M059J (cell line): ENCODE measurements at places on chromosomes 7 and 10. TPM values are rescaled to one million over a fixed set of nuclear protein-coding genes. Genes with fewer than 3 reads are reported as not detected.

CLDN12 gene
- total RNA-seq, result 37.6 and 72.8 TPM in 2 replicates

TMEM178B gene
- total RNA-seq, result 0.71 and 1.6 TPM in 2 replicates

ADAM22 gene
- 0.74 and 1.4 TPM in 2 replicates for total RNA-seq

MNX1 gene
- not detected in 2 replicates for total RNA-seq

PCDH15 gene
- not detected in 2 replicates for total RNA-seq

GPER1 gene
- 0.22 and 0.25 TPM in 2 replicates for total RNA-seq

LAMB4 gene
- 0.30 and 0.39 TPM in 2 replicates for total RNA-seq

TMEM270 gene
- total RNA-seq, result 0.17 and 0.32 TPM in 2 replicates

SEMA3A gene
- 13.6 and 20.1 TPM in 2 replicates for total RNA-seq

RGR gene
- total RNA-seq, result not detected in 2 replicates

NODAL gene
- total RNA-seq, result not detected in 2 replicates

EPHB6 gene
- 0.02 TPM in 1 of 2 replicates, not detected in the other for total RNA-seq

KNDC1 gene
- not detected in 2 replicates for total RNA-seq

DNAJB12 gene
- total RNA-seq, result 18.8 and 31.5 TPM in 2 replicates

SUN1 gene
- 66.8 and 169 TPM in 2 replicates for total RNA-seq

LRRC61 gene
- 0.47 TPM in 1 of 2 replicates, not detected in the other for total RNA-seq

CLRN3 gene
- not detected in 2 replicates for total RNA-seq

PAX4 gene
- not detected in 2 replicates for total RNA-seq

BUD31 gene
- 144 and 169 TPM in 2 replicates for total RNA-seq

DKK1 gene
- 355 and 363 TPM in 2 replicates for total RNA-seq

AFAP1L2 gene
- 0.44 and 1.7 TPM in 2 replicates for total RNA-seq

TAS2R41 gene
- total RNA-seq, result not detected in 2 replicates

SLC18A3 gene
- not detected in 2 replicates for total RNA-seq

HECW1 gene
- 6.7 and 15.6 TPM in 2 replicates for total RNA-seq

AKR1C8 gene
- total RNA-seq, result not detected in 2 replicates

TRIL gene
- total RNA-seq, result 0.44 and 0.91 TPM in 2 replicates

TMEM184A gene
- total RNA-seq, result 1.8 and 3.3 TPM in 2 replicates

UTF1 gene
- not detected in 2 replicates for total RNA-seq

LIPF gene
- not detected in 2 replicates for total RNA-seq

FOXI2 gene
- total RNA-seq, result not detected in 2 replicates

PTPN12 gene
- 41.5 and 59.7 TPM in 2 replicates for total RNA-seq

SFRP5 gene
- not detected in 2 replicates for total RNA-seq

DEPP1 gene
- 38.0 and 38.8 TPM in 2 replicates for total RNA-seq

SAMD9L gene
- 103 and 105 TPM in 2 replicates for total RNA-seq

IFIT2 gene
- total RNA-seq, result 42.5 and 58.0 TPM in 2 replicates

TRIM50 gene
- total RNA-seq, result not detected in 2 replicates

SMKR1 gene
- total RNA-seq, result 0.37 and 0.89 TPM in 2 replicates

ADAM12 gene
- total RNA-seq, result 43.4 and 76.1 TPM in 2 replicates

ZNF655 gene
- 54.1 and 55.2 TPM in 2 replicates for total RNA-seq

PPP1R9A gene
- 0.25 and 0.69 TPM in 2 replicates for total RNA-seq

EPO gene
- total RNA-seq, result not detected in 2 replicates

EVX1 gene
- not detected in 2 replicates for total RNA-seq

GBX1 gene
- not detected in 2 replicates for total RNA-seq

GRM8 gene
- total RNA-seq, result 0.27 TPM in 1 of 2 replicates, not detected in the other

TFR2 gene
- total RNA-seq, result 1.6 and 1.8 TPM in 2 replicates

MMP21 gene
- 0.05 TPM in 1 of 2 replicates, not detected in the other for total RNA-seq

ZNF727 gene
- not detected in 2 replicates for total RNA-seq

INHBA gene
- total RNA-seq, result 2.1 and 5.2 TPM in 2 replicates

AOC1 gene
- total RNA-seq, result 0.17 TPM in 1 of 2 replicates, not detected in the other
